ENCODE measurements at places on chromosomes 11 and 22.

DNA sequence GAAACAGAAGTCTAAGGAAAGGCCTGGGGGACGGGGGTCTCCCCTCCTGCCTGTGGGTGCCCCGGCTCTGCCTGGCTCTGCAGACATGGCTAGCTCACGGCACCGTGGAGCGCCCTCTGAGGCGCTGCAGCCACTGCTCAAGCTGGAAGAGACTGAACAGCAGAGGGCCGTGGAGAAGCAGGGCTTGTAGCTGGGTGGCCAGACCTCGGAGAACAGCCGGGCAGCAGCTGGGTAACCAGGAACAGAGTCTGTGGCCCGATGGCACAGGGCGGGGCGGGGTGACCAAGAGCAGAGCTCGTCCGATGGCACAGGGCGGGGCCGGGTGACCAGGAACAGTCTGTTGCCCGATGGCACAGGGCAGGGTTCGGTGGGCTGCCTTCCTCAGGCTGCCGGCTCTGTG lies 18.1 kb downstream of the RNH1 start:
- no peak for DNase-seq

DNA sequence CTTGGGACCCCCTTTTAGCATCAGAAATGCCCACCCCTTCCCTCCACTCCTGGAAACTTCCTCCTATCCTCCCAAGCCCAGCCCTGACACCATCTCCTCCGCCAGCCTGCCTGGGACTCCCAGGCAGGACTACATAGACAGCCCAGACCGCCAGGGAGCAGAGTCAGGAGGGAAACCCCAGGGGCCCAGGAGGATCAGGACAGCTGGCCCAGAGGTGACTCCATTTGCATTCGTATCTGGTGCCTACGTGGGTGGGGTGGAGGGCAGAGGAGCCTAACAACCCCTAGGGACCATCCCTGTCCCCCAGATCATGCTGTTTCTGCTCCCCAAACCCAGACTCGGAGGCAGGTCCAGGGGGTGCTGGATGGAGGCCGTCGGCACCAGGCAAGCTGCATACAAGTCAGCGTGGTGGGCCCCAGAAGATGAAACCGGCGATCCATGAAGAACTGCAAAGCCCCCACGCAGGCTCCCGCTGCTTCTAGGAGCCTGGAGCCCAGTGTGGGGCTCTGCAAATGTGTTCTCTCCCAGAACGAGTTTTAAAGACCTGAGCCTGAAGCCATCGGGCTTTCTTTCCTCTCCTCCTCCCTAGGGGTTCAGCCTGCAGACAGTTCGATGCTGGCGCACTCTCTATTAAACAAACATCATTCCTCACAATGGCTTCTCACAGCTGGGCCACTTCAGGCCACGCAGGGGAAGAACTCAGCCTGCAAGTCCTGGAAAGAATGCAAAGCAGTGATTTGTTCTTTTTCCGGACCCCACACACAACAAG lies 1506.8 kb downstream of the BRD1 start:
- no peak for DNase-seq

DNA sequence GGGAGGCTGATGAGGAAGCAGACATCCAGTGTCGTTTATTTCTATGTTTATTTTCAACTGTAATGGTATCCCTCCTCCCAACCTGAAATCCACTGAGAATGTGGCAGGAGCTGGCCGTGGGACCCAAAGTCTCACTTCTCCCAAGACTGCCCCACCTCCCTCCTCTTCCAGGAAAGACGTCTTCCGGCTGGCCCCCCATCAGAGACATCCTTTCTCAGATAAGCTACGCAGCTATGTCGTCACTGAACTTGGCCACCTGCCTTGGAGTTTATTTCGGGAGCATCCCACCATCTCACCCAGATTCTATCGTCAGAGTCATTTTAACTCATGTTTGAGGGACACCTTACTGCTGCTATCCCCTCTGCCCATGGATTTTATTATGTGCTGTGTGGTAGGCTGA lies 13.9 kb downstream of the TMEM184B start:
- DNase-seq, result no peak

DNA sequence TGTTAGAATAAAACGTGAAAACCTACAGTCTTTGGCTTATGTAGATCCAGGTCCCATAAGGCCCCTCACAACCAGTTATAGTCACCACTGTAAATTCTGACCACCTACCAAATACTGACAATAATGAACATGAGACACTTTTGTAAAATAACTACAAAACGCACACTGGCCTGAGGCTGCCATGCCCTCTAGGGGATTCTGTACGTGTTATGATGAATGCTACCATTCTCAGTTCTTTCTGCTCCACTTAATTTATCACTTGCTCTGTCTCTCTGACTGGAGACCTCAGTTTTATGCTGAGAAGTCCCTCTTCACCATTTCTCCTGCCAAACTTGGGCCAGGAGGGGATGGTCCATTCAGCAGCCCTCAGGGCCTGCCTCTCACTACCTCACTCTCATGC lies 18.7 kb upstream of the TMPRSS5 start:
- no peak for DNase-seq

- DNase-seq, result peak; percentile 99
Observed at GRCh38 chr11:72308226-72309073, 64.5 kb upstream of the PHOX2A start.

DNA sequence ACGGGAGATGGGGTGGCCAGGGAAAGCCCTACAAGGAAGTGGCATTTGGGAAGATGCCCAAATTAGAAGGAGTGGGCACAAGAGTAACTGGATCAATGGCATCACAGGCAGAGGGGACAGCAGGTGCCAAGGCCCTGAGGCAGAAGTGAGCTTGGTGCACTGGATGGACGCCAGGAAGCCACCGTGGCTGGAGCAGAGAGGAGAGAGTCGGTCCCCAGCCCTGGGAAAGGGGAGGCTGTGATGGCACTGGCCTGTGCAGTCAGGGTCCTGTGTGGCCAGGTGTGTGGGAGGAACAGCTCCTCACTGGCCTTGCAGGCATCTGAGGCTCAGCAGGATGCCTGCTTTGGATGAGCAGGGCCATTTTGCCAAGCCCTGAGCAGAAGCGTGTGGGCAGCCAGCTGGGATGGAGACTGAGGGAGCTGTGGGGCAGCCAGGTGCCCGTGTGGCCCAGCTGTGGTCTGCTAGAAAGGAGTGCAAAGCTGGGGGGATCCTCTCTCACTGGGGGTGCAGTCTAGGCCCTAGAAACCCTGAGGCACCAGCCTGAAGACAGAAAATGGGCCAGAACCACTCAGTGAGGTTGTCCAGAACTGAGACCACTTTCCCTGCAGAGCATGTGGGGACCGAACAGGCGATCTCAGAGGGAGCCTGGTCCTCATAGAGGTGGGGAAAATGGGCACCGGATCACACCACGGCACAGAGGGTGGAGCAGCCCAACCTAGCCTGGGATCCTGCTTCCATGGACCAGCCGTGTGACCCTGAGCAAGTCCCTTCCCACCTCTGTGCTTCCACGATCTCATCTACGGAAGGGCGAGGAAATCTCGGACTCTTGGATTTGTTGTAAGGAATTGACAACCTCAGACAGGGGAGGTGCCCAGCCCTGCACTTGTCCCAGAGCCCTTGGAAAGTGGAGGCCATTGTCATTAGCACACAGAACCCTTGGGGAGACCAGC lies 78.6 kb upstream of the RTL6 start:
- DNase-seq, result no peak

GRCh38 chr22:31681349-31682345 lies 19.6 kb upstream of the PISD start:
- no peak for DNase-seq

GRCh38 chr11:124742555-124742954 lies 2.8 kb downstream of the NRGN start:
- DNase-seq, result no peak

GRCh38 chr11:133582750-133583149 lies 50.4 kb upstream of the OPCML start:
- DNase-seq, result no peak

GRCh38 chr11:62687508-62688396 lies 1.6 kb downstream of the LRRN4CL start:
- no peak for DNase-seq

DNA sequence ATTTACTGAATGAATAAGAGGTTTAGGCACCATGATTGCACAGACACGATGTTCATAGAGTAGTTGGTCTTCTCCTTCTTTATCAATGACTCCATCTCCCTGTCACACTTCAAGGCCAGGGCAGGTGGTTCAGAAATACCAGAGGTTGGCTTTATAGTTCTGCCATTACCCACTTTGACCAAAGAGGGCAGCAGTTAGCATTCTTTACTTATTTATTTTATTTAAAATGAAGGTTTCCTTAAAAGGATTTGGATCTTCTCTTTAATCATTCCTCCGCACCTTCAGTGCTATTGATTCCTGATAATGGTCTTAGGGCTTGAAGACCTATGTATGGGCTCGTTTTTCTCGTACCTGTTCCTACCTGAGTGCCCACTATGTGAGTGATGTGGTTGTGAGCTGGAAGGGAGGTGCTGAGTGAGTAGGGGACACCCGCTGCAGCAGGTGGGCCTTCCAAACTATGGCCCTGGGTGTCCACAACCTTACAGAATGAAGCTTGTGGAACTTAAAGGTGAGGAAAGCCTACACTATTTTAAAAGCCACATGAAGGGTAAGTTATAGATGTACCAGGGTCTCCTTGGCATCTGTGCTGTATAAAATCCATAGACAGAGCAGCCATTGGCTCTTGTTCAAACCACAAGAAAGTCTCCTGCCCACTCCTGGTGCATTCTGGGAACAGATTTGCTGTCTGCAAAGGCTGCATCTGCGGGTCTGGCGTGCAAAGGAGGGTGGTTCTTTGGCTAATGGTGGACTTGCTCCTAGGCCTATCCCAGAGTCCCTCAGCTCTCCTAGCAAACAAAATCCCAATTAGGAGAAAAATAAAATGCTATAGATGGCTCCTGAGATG lies 35.0 kb downstream of the TIMP3 start:
- no peak for DNase-seq

GRCh38 chr11:9823887-9824385 lies 160.1 kb downstream of the SWAP70 start:
- DNase-seq, result no peak

- no peak for DNase-seq
Observed at GRCh38 chr11:35912883-35913624, 30.8 kb upstream of the LDLRAD3 start.

DNA sequence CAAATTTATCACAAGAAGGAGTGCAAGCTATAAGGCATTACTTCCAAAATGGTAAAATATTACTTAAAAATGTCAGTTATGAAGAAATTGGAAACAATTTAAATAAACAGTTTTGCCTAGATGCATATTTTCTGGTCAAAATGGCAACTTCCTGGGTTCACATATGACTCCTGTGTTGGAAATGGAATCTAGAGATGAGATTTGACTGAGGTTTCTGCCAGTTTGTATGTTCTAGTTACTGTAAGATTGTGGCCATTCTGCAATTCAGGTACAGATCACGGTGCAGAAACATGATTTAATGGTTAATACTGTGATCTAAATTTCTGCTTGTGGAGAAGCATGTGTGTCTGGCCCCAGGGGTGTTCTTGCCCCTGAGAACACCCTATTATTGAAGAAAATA lies 3.4 kb upstream of the OR4C6 start:
- no peak for DNase-seq

- DNase-seq, result no peak
Observed at GRCh38 chr11:86460461-86461385, 86.0 kb downstream of the CCDC81 start.

DNA sequence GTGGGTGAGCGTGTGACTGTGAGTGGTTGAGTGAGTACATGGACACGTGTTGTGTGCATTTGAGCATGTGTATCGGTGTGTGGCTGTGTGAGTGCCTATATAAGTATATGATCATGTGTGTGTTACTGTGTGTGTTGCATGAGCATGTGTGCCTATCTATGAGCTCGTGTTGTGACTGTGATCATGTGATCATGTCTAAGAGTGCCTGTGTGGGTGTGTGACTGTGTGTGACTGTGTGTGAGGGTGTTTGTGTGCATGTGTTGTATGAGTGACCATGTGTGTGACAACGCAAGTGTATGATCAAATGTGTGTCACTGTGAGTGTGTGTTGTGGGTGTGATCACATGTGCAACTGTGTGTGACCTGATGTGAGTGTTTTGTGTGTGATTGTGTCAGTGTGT lies 88.8 kb downstream of the UBASH3B start:
- DNase-seq, result no peak

GRCh38 chr11:78219493-78220217 lies 30.9 kb downstream of the USP35 start:
- no peak for DNase-seq

- DNase-seq, result no peak
Observed at GRCh38 chr11:1530686-1531448, 41.2 kb downstream of the DUSP8 start.

- peak; percentile 6 for DNase-seq
Observed at GRCh38 chr11:28521075-28521474, 412.9 kb downstream of the METTL15 start.

DNA sequence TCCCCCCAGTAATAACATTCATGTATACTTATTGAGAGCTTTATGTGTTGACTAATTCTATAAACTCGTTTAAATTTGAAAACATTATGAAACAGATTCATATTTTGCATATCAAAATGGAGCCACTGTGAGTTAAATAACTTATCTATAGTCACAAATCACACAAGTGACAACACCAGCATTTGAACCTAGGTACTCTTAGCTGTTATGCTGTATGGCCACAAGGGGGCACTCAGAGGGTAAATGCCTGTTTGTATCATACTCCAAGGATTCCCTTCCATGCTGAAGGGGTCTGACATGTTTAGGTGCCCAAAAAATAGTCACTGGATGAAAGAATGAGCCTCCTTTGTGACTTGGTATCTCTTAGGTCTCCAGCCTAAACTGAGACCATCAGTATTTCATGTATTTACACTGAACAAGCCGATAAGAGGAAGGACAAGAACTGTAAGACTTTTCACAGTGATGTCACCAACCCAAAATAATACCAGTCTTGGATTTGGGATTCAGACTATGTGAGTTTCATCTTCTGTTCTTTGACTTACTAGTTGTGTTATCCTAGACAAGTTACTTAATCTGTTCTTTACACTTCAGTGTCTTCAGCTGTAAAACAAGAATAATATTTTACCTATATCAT lies 12.2 kb upstream of the OR52D1 start:
- peak; percentile 32 for DNase-seq

DNA sequence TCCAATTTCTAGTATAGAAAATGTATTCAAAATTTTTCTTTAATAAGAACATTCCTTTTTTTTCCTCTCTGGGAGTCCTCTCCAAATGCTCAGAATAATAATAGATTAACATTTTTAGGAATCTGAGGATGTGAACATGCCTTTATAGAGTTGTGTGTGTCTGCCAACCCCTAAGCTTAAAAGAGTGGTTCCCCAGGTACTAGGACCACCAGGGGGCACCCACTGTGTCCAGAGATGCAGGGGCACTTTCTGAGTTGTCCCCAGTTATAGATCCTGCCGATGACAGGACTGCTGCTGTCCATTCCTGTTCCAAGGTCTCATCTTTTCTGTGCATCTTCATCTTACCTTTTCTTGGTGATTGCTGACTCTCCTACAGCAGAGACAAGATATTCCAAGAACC lies 27.0 kb upstream of the MICAL2 start:
- DNase-seq, result no peak

- DNase-seq, result no peak
Observed at GRCh38 chr11:112459001-112459400, 198.3 kb upstream of the PLET1 start.

Measured in NCI-H1105 (cell line).